T-helper 2 cell (primary cell): ENCODE measurements at places on chromosomes 11 and 22.

GRCh38 chr11:55357560-55358184 is 10.1 kb upstream of the OR4A15 start:
- DNase-seq: no peak

DNA sequence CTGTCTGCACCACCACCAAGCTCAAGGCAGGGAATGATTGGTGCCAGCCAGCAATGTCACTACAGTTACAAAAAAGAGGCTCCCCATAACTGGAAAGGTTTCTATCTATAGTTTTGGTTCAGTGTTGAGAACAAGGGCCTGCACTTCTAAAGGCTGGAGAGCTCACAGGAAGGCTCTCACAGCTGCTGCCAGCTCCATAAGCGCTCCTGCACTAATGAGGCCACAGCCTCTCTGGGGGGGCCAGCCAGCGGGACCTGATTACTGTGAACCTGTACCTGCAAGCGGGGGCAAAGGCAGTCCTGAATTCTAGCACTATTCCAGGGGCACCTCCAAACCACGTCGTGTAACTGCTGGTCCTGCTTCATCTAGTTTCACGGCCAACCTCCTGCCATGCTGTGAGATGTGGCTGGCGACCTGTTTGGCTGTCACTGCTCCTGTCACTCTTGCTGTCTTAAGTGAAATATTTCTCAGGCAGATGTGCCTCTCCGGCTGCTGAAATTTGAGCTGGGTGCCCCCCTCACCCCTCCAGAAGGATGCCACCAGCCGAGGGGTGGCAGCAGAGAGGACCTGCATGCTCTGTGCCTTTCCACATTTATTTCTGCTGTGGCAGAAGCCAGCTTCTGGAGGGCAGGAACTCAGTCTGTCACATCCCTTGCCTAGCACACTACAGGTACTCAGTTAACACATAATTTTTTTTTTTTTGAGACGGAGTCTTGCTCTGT is 53.3 kb upstream of the ARFGAP3 start:
- DNase-seq: no peak

DNA sequence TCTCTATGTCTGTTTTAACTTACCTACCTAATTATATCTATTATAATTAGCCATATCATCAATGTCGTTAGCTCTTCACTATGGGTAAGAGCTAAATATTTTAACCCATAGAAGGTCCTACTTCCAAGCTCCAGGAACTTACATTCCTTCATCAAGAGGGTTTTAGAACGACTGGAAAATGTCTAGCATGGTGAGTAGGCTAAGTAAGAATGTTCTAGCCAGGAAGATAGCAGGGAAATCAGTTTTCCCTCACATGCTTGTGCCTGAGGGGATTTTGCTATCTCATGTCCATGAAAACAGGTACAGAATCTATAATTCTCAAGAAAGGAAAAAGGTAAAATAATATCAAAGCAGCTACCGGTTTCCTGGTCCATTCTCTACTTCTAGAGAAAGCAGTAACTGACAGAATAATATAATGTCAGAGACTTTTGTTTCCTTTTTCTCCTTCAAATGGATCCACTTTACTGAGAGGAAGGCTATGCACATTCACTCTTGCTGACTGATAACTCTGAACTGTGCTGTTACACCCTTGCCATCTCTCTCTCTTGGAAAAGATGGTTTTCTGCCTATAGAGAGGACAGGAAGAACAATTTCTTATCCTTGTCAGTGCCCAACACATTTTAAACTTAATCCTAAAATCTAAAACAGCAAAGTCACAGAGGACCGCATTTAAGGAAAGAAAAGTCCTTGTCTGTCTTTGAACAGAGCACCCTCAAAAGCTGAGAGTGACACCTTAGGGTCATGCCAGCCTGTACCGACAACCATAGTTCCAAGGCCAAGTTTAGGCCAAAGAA is 67.0 kb downstream of the MAML2 start:
- no peak for DNase-seq

- no peak for DNase-seq
These were observed 32.2 kb upstream of the AQP11 start for GRCh38 chr11:77557553-77557952.

- DNase-seq: no peak
These were observed 159.1 kb upstream of the NECTIN1 start for GRCh38 chr11:119888119-119888518.

- DNase-seq: peak; percentile 1
These were observed 75.3 kb downstream of the APIP start for GRCh38 chr11:34840736-34841386.
